ENCODE measurements at places on chromosomes 1 and 21.
A peak's percentile ranks its signal among the peaks of the same experiment; 100 is the strongest.

- no peak for DNase-seq
Observed at GRCh38 chr1:87291107-87291506, 37.6 kb upstream of the LMO4 start.

DNA sequence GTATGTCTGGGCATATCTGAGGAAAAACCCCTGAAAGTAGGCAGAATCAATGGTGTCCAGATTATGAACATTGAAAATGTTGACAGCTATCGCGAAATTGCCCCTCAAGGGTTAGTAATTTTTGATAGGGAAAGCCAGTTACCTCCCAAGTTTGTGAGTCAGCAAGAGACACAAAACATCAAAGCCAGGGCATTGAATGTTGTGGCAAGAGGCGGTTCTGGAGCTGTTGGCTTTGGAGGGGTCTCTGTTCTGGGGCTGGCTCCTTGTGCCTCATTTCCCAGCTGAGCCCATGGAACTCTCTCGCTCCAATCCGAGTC, 10.6 kb upstream of the S100A11 start:
- DNase-seq: no peak

DNA sequence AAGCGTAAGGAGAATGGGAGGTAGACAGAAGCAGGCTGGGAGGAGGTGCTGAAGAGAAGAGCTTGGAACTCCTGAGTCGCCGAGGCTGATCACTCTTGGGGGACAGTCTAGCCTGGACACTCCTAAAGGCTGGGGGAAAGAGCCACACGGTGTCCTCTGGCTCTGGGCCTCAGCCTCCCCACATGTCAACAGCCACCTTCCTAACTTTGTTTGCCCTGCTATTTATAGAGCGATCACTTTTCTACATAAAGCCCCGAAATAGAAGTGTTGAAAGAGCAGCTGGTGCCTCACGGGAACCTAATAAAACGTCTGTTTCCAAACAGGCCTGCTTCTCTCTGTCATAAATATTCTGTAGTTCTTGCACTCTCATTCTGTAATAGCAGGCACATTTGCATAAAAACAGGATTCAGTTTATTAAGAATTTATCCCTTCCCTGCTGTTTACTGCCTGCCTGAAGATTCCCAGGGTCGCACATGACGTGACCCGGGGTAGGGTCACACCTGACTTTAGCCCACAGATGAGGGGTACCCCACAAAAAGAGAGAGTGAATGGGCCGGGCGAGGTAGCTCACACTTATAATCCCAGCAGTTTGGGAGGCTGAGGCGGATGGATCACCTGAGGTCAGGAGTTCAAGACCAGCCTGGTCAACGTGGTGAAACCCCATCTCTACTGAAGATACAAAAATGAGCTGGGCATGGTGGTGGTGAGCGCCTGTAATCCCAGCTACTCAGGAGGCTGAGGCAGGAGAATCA, 212.5 kb downstream of the TOMM20 start:
- no peak for DNase-seq

- DNase-seq: no peak
Observed at GRCh38 chr1:83113652-83114051, 885.3 kb downstream of the TTLL7 start.

- no peak for DNase-seq
Observed at GRCh38 chr1:183150445-183150844, 35.6 kb upstream of the LAMC2 start.

GRCh38 chr1:36772647-36773495, 261.4 kb downstream of the GRIK3 start:
- DNase-seq: no peak

GRCh38 chr1:206735553-206736031, 35.0 kb upstream of the IL19 start:
- DNase-seq: no peak

DNA sequence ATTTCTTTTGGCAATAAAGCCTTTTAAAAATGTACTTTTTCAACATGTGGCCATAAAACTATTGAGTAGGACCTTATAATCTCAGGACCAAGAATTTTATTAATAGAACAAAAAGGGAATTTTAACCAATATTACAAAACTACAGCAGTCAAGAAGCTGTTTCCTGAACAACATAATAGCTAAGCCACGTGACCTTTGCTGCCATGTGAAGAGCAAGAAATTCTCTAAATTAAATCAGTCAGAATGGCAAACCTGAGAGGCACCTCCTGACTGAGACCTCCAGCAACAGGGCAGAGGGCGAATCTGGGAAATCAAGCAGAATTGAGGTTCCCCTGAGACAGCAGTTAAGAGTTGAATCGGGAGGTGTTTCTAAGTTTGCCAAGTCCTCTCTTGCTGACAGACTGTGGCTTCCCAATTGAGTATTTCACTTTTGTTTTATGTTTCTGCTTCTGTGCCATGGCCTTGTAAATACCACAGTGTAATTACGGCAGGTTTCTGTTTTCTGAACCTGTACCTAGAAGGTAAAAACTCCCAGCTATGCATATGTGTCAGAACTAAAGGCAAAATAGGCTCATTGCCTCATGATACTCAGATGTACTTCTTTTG, 358.4 kb downstream of the NTNG1 start:
- no peak for DNase-seq

DNA sequence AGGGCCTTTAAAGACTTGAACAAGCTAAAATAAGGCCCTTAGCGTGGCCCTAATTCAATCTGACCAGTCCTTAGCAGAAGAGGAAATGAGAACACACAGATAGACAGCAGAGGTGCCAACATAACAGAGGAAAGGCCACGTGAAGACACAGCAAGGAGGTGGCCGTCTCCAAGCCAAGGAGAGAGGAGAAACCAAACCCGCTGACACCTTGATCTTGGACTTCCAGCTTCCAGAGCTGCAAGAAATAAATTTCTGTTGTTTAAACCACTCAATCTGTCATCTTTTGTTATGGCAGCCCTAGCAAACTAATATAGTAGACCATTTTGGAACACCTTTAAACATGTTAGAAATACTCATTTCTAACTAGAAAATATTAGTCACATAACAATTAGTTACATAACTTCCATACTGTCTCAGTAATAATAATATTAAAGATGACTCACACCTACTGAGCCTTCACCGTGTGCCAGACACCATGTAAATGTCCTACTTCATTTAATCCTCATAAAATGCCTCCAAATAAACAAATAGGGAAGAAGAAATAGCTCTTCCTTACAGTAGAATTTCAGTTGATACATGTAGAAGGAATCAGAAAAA, 47.9 kb downstream of the S1PR1 start:
- DNase-seq: no peak

DNA sequence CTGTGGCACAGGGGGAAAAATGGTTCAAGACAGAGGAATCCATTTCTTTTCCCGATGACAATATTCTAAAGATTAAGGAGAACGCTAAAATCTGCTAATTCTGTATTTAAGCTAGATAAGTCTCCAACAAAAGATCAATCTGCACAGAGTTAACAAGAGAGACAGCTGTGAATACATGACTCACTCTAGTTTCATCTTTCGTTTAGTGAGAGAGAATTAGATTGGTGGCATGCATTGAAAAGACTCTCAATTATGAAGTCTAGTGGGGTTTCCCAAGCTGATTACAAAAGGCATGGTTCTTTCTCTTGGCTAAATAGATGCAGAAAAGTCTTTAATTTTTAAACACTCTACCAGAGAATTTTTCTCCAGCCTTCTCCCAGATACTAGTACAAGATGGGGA, 34.4 kb downstream of the CAPN9 start:
- DNase-seq: no peak

DNA sequence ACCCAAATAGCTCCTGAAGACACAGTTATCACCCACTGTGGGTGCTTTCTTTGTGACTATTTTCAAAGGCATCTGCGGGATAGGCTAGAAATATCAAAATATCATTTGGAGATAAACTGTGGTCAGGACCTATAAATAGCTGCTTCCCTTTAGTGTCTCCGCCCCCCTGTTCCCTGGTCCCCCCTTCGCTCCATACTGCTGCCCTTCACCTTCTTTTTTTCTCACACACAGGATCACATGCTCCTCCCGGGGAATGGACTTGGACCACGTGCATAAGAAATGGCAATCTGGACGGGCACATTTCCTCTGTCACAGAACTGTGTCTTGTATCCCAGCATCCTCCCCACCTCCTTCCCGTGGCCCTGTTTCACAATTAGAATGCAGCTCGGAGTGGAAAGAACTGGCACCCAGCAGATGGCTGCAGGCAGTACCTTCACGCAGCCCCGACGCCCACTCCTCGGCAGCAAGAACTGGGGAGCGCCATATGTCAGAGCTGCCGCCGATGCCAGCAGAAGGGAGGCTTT, 68.8 kb upstream of the SSX2IP start:
- DNase-seq: peak; percentile 11

- no peak for DNase-seq
Observed at GRCh38 chr1:18353992-18354391, 126.7 kb upstream of the KLHDC7A start.

- DNase-seq: no peak
Observed at GRCh38 chr1:15455522-15455921, 1.0 kb upstream of the CELA2A start.

DNA sequence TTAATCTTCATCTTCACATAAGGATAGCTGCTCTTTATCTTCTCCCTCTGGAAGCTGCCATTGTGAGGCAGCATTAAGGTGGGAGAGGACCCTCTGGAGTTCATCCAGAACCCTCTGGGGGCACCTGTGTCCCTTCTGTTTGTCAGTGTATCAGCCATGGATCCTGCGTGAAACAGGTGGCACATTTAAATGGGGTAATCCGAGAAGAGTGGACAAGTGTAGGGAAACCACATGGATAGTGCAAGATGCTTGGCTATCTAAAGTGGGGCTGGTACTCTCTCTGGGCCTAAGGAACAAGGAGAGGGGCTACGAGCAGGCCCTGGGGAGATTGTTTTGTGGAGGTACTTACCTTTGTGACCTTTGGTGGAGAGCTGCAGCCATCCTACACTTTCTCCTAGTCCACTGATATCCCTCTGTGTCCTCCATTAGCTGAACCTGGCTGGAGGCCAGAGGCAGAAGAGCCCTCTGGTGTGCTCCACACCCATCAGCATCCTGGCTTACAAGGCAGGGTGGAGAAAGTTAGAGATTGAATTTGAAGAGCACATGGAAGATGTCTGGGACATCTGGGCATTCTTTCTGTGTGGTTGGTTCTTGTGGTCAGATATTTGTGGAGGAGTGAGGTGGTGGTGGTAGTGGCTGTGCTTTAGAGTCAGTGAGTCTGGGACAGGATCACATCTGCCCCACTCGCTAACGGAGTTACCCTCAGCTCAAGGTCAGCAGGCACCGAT, 117.7 kb downstream of the FGGY start:
- no peak for DNase-seq

- no peak for DNase-seq
Observed at GRCh38 chr21:31489014-31489413, 145.0 kb upstream of the TIAM1 start.

- no peak for DNase-seq
Observed at GRCh38 chr1:23548704-23549143, 10.6 kb downstream of the ID3 start.

DNA sequence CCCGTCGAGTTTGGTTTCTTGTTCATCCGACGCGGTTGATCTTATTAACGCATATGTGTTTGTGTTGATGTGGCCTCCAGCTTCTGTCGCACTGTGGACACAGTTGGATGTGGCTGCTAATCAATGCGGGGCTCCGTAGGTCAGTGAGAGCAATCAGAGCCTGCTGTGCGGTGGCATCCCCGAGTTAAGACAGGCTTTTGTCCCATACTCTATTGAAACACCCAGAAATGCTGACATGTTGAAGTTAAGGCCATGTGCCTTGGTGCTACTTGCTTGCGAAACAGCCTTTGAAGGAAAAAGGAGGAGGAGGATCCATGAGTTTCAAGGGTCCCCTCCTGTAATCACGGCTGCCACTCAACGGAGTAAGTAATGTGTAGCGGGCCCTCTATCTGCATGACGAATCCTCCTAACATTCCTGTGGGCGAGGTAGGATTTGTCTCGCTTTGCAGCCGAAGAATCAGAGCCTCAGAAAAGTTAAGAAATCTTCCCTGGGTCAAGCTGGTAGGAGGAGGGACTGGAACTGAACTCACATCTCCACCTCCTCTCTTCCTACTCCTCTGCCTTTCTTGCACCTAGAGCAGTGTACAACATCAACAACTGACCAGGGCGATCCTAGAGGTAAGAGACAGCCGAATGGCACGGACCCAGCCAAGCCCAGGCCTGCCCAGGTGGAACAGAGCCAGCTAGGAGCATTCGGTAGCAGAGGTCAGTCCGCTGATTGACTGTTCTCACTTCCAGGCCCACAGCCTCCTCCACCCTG, 19.5 kb downstream of the PDE9A start:
- DNase-seq: no peak

- no peak for DNase-seq
Observed at GRCh38 chr1:158496374-158496773, 24.4 kb downstream of the OR10R2 start.

DNA sequence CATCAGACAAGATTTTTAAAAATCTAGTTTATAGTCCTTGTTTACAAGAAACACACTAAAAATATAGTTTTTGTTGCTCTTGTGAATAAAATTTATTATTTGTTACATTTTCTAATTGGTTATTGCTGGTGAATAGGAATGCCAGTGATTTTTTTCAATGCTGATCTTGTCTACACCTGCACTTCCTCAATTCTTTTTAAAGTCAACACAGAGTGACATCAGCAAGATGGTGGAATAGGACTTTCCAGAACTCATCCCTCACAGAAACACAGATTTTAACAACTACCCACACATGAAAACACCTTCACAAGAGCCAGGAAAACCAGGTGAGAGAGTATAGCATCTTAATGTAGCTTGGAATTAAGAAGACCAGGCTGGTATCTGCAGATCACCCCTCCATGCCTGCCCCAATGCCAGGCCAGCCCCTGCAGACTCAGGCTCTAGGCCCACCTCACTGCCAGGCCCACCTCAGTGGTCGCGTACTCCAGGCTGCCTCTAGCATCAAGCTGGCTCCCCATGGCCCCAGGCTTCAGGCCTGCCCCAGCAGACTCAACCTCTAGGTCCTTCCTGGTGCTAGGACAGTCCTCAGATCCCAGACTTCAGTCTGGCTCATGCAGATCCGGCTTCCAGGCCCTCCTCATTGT, 117.6 kb downstream of the WDR3 start:
- no peak for DNase-seq
